ENCODE measurements at places on chromosomes 12 and 14.

DNA sequence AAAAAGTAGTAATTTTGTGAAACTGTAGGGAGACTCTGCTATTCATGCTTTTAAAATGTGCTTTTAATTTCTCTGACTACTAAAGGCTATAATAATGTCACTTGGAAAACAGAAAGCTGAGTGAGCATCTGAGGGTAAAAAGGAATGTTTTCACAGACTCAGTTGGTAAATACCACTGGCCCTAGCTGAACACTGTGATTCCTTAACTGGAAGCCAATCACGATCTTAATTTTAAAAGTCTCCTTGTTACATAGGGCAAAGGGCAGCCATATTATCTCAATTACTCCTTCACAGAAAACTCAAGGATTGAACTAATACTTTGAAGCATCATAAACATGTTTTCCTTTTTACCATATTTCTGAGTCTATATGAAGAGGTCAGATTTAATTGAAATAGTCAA, 41.9 kb downstream of the PAWR start:
- DNase-seq: no peak

DNA sequence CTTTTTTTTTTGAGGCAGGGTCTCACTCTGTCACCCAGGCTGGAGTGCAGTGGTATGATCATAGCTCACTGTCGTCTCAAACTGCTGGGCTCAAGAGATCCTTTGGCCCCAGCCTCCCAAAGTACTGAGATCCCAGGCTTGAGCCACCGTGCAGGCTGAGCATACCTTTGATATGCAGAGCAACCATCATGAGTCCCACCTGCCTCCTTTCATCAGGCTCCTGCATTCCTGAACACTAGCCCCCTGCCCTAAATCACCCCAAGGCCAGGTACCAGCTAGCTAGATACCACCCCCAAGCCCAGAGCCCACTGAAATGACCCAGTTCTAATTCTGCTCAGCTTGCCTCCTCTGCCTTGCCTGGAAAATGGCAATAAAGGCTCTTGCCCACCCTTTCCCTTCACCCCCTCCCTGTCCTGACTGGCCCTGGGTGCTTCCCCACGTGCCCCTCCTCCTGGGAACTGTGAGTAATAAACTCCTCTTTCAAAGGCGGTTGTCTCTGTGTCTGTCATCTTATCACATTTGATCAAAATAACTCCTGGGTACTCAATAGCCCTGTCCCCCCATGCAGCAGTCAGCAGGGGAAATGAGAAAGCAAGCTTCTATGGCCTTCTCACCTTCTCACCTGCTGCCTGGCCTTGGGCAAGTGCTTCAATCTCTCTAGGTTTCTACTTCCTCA, 6.4 kb upstream of the BRF1 start:
- no peak for DNase-seq

GRCh38 chr12:105470102-105470501, 139.6 kb downstream of the C12orf75 start:
- DNase-seq: no peak

DNA sequence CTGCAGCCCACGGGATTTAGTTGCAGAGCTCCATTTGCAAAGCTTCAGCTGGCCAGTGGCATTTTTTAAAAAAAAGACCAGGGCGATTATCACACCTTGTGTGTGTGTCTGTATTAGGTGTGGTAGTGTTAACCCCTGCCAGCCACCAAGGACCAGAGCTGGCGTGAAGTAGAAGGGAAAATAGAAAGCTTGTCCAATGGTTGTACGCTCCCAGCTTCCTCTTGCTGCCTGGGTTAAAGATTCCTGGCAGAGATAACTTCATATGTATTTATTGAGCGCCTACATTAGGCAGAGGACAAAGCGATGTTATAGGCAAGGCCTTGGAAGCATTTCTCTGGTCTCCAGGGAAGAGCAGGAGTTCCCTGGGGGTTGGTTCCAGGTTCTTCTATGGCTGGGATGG, 3.2 kb downstream of the JDP2 start:
- DNase-seq: no peak

- DNase-seq: no peak
These were observed 477.1 kb downstream of the FSCB start for GRCh38 chr14:44029933-44030332.

- DNase-seq: no peak
These were observed 37.5 kb downstream of the TTC7B start for GRCh38 chr14:90778571-90779255.

GRCh38 chr12:62761658-62762057, 173.3 kb downstream of the PPM1H start:
- DNase-seq: no peak

DNA sequence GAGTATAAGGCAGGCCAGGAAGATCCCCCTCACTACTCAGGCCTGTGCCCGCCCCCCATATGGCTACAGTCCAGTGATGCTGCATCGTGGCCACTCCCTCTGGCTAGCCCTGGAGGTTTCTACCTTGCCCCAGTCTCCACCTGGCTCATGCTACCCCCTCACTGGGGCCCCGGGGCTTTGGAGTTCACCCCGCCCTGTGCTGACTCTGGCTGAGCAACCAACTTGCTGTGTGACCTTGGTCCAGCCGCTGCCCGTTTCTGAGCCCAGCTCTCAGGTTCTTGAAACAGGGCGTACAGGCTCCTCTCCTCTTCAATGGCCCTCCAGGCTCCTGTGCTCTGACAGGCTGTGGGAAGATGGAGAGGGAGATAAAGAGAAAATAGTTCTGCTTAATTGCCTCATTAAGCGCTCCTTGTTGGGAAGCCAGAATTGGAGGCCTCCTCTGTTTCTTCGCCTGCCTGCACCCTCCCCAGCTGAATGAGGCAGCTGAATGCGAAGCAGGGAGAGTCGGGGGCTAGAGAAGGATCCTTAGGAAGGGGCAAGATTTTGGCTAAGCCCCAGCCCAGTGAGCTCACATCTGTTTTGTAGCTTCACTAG, 138.2 kb upstream of the NCOR2 start:
- no peak for DNase-seq

DNA sequence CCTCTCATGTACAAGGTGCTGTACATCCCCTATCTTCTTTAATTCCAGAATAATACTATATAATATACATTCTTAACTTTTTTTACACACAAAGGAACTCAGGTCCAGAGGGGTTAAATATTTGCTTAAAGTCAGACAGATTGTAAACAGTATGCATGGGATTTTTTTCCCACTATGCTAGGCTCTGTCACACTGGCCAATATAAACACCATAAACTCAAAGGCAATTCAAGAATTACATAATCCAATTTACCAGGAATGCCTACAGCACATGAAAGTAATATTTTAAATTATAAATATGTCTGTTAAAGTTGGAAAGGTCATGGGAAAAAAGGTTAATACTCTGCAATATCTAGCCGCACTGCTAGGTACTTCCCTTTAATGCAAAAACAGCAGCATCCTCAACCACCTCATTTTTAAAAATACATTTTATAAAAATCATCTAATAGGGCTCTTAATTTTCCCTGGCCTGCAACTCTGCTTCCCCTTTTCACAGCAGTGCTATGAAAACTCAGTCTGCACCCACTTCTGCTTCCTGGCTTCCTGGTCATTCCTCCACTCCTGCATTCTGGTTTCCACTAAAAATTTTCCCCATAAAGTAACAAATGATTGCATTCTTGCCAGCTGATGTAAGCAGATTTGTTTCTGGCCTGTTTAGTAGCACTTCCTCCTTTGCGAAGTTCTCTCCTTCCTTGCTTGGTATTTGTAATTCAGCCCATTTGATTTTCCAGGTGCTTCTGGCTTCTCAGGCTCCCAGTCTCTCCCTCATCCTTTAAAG, 128.1 kb downstream of the ITPR2 start:
- peak; percentile 13 for DNase-seq

GRCh38 chr12:121144416-121144914, 11.8 kb downstream of the P2RX7 start:
- DNase-seq: peak; percentile 52

- DNase-seq: no peak
These were observed 76.2 kb downstream of the APAF1 start for GRCh38 chr12:98721204-98721702.

- no peak for DNase-seq
These were observed 152.3 kb downstream of the ZNF664 start for GRCh38 chr12:124125203-124125871.

- DNase-seq: no peak
These were observed 11.9 kb upstream of the LRP1-AS start for GRCh38 chr12:57159311-57159710.

GRCh38 chr12:116689521-116689920, 48.3 kb downstream of the SPRING1 start:
- DNase-seq: no peak

DNA sequence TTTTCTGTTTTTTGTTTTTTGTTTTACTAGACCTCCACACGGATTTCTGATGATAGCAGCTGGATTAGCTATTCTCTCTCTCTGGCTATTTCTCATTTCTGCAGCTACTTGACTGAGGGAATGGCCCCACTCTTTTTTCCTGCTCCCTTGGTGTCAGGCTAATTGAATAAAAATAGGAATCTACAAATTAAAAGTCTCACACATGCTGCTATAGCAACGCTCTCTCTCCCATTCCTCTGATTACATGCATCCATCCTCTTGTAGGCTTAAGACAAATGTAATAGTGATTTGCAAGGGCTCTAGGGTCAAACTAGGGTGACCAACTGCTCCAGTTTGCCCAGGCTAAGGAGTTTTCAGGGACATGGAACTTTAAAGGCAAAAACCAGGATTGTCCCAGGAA, 221.8 kb downstream of the PHLDA1 start:
- DNase-seq: no peak

DNA sequence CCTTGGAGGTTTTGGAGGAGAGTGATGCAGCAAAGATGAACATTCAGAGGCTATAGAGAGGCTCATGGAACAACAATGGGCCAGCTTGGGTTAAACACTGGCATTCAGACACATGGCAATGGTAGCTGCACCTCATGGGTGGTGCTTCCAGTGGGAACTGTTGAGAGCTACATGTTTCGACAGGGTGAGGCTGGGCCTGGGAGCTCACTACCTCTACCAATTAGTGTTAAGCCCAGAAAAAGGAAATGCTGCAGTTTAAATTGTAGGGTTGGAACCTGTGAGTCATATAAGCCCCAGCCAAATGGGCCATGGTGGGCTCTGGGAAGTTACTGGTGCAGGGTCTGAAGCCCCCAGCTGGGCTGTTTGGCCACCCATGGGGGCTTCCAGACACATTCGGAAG, 279.7 kb downstream of the ZFP36L1 start:
- DNase-seq: no peak

- no peak for DNase-seq
These were observed 5.5 kb upstream of the CCDC175 start for GRCh38 chr14:59582161-59582560.

Measured in bone marrow (tissue), 2 donors.